Activated naive CD4-positive, alpha-beta T cell treated with anti-CD3 and anti-CD28 coated beads, Interleukin-2, amount 50 U/mL, for 16 hours (primary cell): ENCODE measurements at places on chromosomes 11 and 22.

DNA sequence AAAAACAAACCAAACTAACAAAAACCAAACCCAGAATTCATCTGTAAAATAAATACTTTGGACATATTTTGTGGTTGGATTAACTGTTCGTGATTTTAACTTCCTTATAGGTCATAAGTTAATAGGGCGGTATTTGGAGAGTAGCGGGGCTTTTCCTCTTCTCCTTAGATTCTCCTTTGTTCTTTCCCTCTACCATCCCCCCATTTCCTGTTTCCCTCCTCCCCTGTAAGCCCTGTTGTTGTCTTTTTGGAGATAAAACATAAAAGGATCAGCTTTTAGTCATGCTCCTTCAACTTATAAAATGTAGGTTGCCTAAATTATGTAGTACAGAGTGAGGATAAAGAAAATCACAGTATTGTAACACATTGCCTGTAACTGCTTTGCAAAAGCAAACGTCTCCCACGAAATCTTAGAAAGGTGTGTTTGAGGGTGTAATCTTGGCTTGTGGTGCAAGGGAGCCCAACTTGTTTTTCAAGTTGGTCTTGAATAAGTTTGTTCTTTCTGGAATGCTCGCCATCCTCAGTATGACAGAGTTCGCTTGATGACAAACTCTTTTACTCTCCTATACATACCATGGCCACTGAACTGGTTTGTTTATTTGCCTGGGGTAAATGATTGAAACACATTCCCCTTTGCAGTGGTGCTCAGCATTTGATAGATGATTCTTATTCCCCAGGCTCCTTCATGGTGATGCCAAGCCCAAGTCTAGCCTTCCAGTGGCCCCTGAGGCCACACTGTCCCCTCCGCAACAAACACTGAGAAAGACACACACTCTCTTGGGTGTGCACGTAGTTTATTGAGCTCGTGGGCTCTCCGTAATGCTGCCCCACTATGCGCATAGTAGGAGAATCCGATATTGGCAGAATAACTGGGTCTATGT, 49.4 kb downstream of the TEAD1 start:
- DNase-seq: no peak

DNA sequence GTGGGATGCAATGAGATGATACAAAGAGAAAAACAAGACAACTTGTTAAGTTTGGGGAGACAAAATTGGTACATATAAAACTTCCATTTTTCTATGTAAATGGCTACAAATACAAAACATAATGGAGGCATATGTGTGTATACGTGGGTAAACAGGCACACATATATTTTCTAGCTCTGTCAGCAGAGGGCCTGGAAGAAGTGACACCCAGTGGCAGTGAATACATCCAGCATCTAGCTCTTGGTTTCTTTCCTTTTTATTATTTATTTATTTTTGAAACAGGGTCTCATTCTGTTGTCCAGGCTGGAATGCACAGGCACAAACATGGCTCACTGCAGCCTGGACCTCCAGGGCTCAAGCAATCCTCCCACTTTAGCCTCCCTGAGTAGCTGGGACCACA, 5.0 kb upstream of the RASL10A start:
- DNase-seq: no peak

DNA sequence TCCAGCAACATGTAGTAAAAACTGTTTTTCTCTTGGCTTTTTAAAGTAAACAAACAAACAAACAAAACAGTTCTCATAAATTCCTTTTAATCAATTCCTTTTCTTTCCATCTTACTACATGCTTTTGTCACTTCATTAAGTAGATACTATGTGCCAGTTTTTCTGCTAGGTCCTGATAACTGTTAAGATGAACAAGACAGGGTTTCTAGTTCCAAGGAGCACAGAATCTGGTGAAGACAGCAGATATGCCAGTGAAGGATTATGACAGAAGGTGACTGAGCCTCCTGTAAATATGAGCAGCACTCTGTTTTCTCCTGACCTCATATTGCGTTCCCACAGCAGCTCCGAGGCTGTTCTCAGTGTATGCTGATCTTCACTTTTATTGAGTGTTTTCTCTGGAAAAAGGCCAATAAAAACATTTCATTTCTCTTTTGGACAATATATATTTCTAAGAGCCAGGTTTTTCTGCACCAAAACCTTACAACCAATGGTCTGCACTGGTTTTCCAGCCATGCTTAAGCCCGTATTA, 45.8 kb downstream of the HEPHL1 start:
- no peak for DNase-seq

- DNase-seq: peak; percentile 46
Measured at GRCh38 chr11:2092956-2093412, 46.2 kb downstream of the IGF2 start.

GRCh38 chr11:11937433-11937832, 71.0 kb downstream of the DKK3 start:
- no peak for DNase-seq

GRCh38 chr11:46298699-46299433, 21.4 kb downstream of the CREB3L1 start:
- DNase-seq: no peak
